ENCODE measurements at places on chromosomes 2 and 18.
A peak's percentile ranks its signal among the peaks of the same experiment; 100 is the strongest.

- DNase-seq = no peak
Measured at GRCh38 chr2:239261796-239262483, 138.9 kb downstream of the HDAC4 start.

DNA sequence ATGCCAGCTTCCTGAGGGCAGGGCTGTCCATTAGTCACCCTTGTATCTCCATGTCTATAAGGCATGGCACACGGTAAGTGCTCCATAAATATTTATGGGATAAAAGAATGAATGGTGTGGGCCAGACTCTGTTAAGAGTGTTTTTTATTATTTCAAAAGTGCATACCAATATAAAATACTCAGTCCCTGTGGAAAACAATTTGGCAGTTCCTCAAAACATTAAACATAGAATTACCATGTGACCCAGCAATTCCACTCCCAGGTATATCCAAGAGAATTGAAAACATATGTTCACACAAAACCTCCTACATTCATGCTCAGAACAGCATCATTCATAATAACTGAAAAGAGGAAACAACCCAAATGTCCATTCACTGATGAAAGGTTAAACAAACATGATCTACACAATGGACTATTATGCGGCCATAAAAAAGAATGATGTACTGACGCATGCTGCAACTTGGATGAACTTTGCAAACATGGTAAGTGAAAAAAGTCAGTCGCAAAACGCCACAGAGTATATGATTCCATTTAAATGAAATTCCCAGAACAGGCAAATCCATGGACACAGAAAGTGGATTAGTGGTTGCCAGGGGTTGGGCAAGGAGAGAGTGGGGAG is 69.1 kb upstream of the TCF7L1 start:
- DNase-seq = peak; percentile 44

- DNase-seq = peak; percentile 39
Measured at GRCh38 chr2:151999053-151999452, 99.8 kb downstream of the CACNB4 start.

GRCh38 chr2:191636235-191636543 is 41.7 kb upstream of the NABP1 start:
- DNase-seq = peak; percentile 94

DNA sequence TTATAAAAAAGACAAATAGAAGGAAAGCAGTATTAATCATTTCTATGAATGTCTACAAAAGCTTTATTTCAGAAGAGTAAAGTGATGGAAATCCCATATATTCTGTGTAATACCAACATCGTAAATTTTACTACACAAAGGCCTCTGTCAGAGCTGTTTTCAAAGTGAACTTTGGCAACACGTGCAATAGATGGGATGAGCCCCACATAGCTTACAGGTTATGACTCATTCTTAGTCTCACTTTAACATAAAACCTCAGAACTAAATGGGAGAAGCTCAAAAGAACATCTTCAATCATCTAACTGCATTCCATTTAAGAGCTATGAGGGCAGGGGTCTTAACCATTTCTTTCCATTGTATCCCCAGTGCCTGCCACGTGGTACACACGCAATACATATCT is 11.5 kb downstream of the VPS4B start:
- peak; percentile 49 for DNase-seq

DNA sequence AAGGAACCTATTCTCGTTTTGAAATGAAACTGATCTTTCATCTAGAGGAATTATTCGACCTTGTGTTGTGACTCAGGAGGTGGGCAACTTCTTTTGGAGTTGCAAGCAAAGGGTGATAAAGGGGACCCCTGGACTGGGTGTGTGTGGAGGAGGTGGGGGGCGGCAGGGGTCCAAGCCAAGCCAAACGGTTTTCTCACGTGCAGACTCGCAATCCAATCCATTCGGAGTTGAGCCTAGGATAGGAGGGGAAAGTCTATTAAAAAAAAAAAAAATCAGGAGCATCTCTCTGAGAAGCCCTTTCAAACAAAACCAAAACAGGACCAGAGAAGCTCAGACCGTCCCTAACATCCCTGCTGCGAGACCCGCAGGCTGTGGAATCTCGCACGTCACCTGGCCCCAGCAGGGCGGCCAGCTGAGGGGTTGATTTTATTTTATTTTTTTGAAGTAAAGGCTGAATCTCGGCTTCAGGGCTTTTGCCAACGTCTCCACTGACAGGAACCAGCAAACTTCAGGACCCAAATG is 3.7 kb upstream of the ZEB2 start:
- DNase-seq = no peak

- DNase-seq = peak; percentile 42
Measured at GRCh38 chr2:106995556-106995955, 109.6 kb upstream of the ST6GAL2 start.

DNA sequence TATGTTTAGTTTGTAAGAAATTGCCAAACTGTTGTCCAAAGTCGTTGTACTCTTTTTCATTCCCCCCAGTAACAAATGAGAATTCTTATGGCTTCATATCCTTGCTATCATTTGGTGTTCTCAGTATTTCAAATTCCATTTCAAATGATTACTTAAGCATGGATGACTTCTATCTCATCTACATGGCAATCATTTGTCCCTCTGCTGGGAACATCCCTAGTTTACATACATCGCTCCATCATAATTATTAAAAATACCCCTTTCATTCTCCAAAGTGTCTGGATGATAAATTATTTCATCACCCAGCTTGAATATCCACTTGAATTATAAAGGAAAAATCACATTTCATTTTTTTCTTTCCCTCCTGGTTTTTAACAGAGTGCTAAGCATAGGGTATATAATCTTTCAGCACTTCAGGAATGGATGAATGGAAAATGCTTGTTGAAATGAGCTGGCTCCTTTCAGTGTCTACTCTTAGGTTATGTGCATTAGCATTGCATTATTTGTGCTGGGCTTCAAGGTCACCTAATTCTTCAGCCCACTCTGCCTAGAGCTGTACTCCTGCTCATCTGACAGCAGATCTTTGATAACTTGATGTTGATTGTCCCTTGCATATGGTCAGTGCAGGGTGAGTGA is 33.1 kb downstream of the XIRP2 start:
- DNase-seq = no peak

Data from AG10803 (cell line).